Activated CD8-positive, alpha-beta T cell treated with anti-CD3 and anti-CD28 coated beads for 36 hours (primary cell): ENCODE measurements at places on chromosomes 11 and 22. TPM values are rescaled to one million over a fixed set of nuclear protein-coding genes. Genes with fewer than 3 reads are reported as not detected.

GRIA4 gene
- total RNA-seq = not detected

SLCO2B1 gene
- not detected for total RNA-seq

PATE2 gene
- not detected for total RNA-seq

CECR2 gene
- total RNA-seq = 0.16 TPM

CCDC15 gene
- total RNA-seq = 4.2 TPM

CCDC89 gene
- total RNA-seq = 0.36 TPM

LRFN4 gene
- 39.2 TPM for total RNA-seq

ESAM gene
- total RNA-seq = 0.65 TPM

DNA sequence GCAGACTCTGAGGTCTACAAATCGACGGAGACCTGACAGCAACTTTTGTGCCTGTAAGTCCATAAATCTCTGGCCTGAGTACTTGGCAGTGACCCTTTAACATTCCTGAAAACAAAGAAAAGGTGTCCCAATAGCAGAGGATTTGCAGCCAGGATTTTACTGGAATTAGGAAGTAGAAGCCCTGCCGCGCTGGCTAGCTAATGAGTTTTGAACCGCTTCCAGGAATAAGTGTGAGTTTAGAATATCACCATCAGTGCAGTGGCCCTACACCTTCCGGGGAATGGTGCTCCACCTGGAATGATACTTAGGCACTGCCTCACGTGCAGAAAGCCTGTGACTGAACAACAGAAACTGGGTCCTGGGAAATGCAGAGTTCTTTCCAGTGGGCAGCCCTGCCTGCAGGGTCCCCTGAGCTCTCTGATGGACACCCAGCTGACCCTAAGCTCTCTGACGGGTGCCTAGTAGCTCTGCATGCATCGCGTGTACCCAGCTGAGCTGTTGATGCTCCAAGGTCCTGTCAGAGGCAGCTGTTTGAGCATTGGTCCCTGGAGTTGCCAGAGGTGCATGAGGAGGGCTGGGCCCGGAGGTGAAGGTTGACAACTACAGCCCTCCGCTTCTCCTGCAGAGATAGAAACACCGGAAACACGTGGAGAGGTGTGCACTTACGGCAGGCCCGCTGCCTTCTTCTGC, 380.9 kb downstream of the TBC1D22A start:
- H3K36me3 ChIP-seq = no peaks in the 10 kb centered on the region
- H3K27ac ChIP-seq = no peak overlapping the region
- no peaks in the 10 kb centered on the region for H3K4me1 ChIP-seq
- DNase-seq = no peak
- H3K27me3 ChIP-seq = no peaks in the 10 kb centered on the region
- H3K4me3 ChIP-seq = no peak overlapping the region

DNA sequence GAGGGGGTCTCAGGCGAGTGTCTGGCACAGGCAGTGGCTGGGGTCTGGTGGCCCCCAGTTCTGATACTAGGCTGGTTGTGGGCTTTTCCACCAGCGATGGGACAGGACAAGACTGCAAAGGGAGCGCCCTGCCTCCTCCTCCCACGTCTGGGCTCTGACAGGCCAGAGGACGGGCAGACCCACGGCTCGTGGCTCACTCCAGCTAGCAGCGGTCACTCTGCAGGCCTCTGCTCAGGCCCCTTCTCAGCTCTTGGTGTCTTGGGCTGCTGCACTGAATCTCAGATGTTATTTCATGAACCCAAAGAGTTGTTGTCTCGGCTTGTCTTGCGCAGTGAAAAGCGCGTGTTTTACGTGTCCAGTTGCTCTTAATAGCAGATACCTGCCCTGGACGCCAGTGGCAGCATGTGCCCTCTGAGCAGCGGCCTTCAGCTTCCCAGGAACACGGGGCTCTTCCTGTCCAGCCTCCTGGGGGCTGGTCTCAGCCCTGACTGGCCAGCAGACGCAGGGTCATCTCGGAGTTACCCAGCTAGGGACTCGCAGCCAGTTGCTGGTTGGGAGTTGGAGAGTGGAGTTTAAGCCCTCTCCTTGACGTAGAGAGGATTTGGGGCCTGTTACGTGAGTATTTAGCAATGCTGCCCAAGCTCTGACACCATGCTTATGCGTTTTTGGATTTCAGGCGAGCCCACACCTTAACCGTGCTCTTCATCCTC, 9.6 kb downstream of the PTDSS2 start:
- no peak overlapping the region for H3K27ac ChIP-seq
- peaks cover 28% of the 10 kb centered on the region for H3K4me1 ChIP-seq
- H3K4me3 ChIP-seq = no peak overlapping the region
- H3K27me3 ChIP-seq = no peaks in the 10 kb centered on the region

- H3K4me3 ChIP-seq = no peak overlapping the region
- H3K4me1 ChIP-seq = no peaks in the 10 kb centered on the region
- no peaks in the 10 kb centered on the region for H3K36me3 ChIP-seq
- DNase-seq = no peak
- H3K27me3 ChIP-seq = no peaks in the 10 kb centered on the region
Measured at GRCh38 chr11:16034074-16034473, 322.3 kb downstream of the SOX6 start.

GRCh38 chr22:21106000-21106399, 60.3 kb downstream of the LRRC74B start:
- H3K36me3 ChIP-seq = no peaks in the 10 kb centered on the region
- H3K4me1 ChIP-seq = peaks cover 9% of the 10 kb centered on the region
- no peak for DNase-seq
- H3K27ac ChIP-seq = no peak overlapping the region
- no peak overlapping the region for H3K4me3 ChIP-seq

GRCh38 chr22:21100149-21101032, 54.6 kb downstream of the LRRC74B start:
- no peaks in the 10 kb centered on the region for H3K36me3 ChIP-seq
- H3K27ac ChIP-seq = no peak overlapping the region
- H3K27me3 ChIP-seq = peaks cover 16% of the 10 kb centered on the region
- H3K4me3 ChIP-seq = no peak overlapping the region

DNA sequence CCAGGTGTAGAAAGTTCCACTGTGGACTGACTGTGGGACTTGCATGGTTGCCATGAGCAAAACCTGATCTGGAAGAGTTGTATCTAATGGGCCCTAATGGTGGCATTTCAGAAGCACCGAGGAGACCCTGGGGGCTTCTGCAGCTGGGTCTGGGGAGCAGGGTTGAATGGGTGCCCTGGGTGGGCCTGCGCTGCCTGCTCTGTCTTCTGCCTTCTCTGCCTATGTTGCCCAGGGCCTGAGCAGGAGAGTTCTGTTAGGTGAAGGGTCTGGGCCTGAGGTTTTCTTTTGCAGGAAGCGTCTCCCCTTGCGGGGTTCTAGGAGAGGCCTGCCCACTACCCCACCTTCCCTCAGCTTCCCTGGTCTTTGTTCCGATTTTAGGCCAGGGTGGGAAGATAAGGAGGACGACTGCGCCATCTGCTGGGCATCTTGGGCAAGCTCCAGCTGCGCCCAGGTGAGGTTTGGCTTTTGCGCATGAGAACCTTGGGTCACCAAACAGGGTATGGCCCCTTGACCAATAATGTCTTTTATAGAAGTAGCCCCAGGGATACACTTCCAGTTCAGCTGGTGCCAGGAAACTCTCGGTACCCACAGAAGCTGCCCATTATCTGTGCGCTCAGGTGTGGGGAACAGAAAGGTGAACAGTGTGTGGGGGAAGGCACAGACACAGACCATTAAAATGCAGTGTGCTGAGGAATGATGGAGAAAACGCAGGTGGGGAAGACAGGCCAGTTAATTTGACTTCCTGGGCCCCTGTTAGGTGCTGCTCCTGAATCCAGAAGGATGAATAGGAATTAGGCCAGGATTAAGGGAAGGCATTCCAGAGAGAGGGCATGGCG, 23.2 kb downstream of the COMMD9 start:
- DNase-seq = peak; percentile 66
- H3K27ac ChIP-seq = no peak overlapping the region
- H3K27me3 ChIP-seq = peaks cover 2% of the 10 kb centered on the region

- H3K27ac ChIP-seq = peak overlapping the region; percentile 38
- peaks cover 25% of the 10 kb centered on the region for H3K36me3 ChIP-seq
- H3K4me1 ChIP-seq = peaks cover 5% of the 10 kb centered on the region
- H3K4me3 ChIP-seq = no peak overlapping the region
- H3K27me3 ChIP-seq = no peaks in the 10 kb centered on the region
- no peak for DNase-seq
Measured at GRCh38 chr22:43988116-43988820, 33.0 kb downstream of the SAMM50 start.

- no peaks in the 10 kb centered on the region for H3K27me3 ChIP-seq
- no peak overlapping the region for H3K27ac ChIP-seq
- H3K4me3 ChIP-seq = peak overlapping the region; percentile 32
- DNase-seq = peak; percentile 74
Measured at GRCh38 chr11:84714316-84714780, 912.8 kb downstream of the DLG2 start.

GRCh38 chr22:46165977-46166376, 15.7 kb downstream of the PPARA start:
- no peaks in the 10 kb centered on the region for H3K27me3 ChIP-seq
- DNase-seq = no peak
- H3K4me3 ChIP-seq = no peak overlapping the region

GRCh38 chr11:76765863-76766350, 17.2 kb upstream of the TSKU start:
- H3K4me3 ChIP-seq = no peak overlapping the region
- DNase-seq = no peak
- peaks cover 13% of the 10 kb centered on the region for H3K4me1 ChIP-seq
- no peak overlapping the region for H3K27ac ChIP-seq

GRCh38 chr11:111845276-111846028, 25.9 kb downstream of the ALG9 start:
- no peak overlapping the region for H3K27ac ChIP-seq
- no peak overlapping the region for H3K4me3 ChIP-seq
- H3K4me1 ChIP-seq = peaks cover 9% of the 10 kb centered on the region

GRCh38 chr22:37330200-37331033, 48.1 kb downstream of the CYTH4 start:
- H3K27ac ChIP-seq = no peak overlapping the region
- no peak overlapping the region for H3K4me3 ChIP-seq
- H3K36me3 ChIP-seq = no peaks in the 10 kb centered on the region
- peak; percentile 76 for DNase-seq
- H3K27me3 ChIP-seq = peaks cover 49% of the 10 kb centered on the region

DNA sequence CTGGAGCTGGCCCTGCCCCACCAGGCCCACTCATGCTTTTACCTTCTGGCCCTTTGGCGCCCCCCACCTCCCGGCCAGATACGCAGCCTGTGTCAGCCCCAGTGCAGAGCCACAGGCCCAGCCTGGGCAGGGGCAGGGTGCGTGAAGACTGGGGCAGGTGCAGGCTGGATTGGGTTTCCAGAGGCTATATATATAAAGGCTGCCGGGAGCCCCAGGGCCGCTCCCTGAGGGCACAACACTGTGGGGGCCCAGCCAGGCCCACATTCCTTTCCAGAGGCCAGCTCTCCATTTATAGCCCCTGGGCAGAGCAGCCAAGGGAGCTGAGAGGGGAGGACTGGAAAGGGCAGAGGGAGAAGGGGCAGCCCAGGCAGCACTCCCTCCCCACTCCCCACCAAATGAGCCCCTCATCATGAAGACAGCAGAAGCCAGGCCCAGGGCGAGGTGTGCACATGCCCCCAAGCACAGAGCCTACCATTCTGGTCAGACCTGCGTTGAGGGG, 5.0 kb upstream of the MYOD1 start:
- H3K4me1 ChIP-seq = peaks cover 2% of the 10 kb centered on the region
- DNase-seq = no peak
- H3K27ac ChIP-seq = no peak overlapping the region
- H3K4me3 ChIP-seq = no peak overlapping the region

DNA sequence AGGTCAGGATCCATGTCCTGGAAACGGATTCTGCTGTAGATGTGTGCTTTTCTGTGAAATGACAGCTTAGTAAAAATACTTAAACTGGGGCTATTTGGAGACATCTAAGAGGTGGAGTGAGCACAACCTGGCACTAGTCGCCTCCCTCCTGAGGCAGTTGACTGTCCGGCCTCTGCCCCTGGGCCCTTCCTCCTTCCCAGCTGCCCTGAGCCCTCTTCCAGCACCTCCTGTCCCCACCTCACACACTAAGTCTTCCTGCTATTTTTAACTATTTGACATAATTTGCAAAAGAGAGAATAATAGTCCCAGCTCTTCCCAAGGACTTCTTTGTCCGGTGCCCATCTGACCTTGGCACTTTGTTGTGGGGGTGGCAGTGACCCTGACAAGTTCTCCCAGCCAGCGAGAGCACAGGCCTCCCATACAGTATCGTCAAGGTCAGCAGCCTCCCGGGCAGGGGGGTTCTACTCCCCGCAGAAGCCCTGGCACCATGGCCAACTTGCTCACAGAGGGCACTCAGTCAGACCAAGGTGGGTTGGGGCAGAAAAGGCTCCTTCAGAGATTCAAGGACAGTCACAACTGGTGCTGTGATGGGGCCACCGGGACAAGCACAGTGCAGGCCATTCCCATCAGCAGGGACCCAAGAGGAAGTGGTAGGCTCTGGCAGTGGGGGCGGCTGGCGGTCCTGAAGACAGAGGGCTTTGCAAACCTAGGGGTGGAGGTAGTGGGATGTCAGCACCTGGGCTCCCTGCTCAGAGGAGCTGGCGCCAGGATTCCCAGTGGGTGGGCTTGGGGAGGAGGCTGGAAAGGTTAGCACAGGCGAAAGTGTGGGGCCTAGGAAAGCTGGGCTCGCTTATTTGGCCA, 5.5 kb upstream of the NEAT1 start:
- DNase-seq = peak; percentile 71
- H3K4me1 ChIP-seq = peaks cover 36% of the 10 kb centered on the region
- peak overlapping the region; percentile 89 for H3K4me3 ChIP-seq
- H3K36me3 ChIP-seq = peaks cover 12% of the 10 kb centered on the region

DNA sequence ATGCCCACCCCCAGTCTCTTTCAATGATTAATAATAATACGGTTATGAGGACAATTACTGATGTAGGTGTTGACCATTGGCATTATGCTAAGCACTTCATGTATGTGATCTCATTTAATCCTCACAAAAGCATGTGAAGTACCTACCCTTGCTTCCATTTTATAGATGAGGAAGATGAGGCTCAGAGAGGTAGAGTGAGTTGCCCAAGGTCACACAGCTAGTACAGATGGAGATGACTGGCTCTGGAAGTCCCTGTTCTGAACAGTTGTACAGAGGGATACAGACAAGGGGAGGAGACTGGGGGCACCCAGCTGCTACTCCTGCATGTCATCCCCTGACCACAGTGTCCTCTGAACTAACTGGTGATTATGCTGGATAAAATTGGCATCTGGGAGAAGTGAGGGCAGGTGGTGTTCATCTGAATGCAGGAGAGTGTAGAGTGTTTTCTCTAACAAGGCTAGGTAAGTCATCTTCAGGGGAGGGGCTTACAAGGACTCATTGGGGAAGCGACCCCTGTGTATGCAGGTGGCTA, 43.2 kb downstream of the KIAA1671 start:
- H3K36me3 ChIP-seq = no peaks in the 10 kb centered on the region
- H3K27me3 ChIP-seq = peaks cover 6% of the 10 kb centered on the region
- no peak overlapping the region for H3K4me3 ChIP-seq
- no peak overlapping the region for H3K27ac ChIP-seq

GRCh38 chr22:39656495-39657490, 86.2 kb downstream of the CACNA1I start:
- H3K27ac ChIP-seq = no peak overlapping the region
- peaks cover 3% of the 10 kb centered on the region for H3K27me3 ChIP-seq
- peaks cover 25% of the 10 kb centered on the region for H3K4me1 ChIP-seq
- no peak overlapping the region for H3K4me3 ChIP-seq
- DNase-seq = no peak

- no peaks in the 10 kb centered on the region for H3K27me3 ChIP-seq
- no peak overlapping the region for H3K4me3 ChIP-seq
- no peak for DNase-seq
Measured at GRCh38 chr11:74005721-74006517, 3.0 kb downstream of the UCP3 start.

- peak overlapping the region; percentile 30 for H3K27ac ChIP-seq
- H3K4me1 ChIP-seq = peaks cover 25% of the 10 kb centered on the region
- DNase-seq = peak; percentile 55
- no peak overlapping the region for H3K4me3 ChIP-seq
- no peaks in the 10 kb centered on the region for H3K36me3 ChIP-seq
Measured at GRCh38 chr11:128367573-128367972, 219.8 kb downstream of the ETS1 start.

GRCh38 chr11:1510928-1511327, 24.3 kb upstream of the MOB2 start:
- peaks cover 48% of the 10 kb centered on the region for H3K4me1 ChIP-seq
- DNase-seq = no peak
- H3K27me3 ChIP-seq = no peaks in the 10 kb centered on the region
- no peaks in the 10 kb centered on the region for H3K36me3 ChIP-seq
